ENCODE measurements at places on chromosomes 12 and 14.

DNA sequence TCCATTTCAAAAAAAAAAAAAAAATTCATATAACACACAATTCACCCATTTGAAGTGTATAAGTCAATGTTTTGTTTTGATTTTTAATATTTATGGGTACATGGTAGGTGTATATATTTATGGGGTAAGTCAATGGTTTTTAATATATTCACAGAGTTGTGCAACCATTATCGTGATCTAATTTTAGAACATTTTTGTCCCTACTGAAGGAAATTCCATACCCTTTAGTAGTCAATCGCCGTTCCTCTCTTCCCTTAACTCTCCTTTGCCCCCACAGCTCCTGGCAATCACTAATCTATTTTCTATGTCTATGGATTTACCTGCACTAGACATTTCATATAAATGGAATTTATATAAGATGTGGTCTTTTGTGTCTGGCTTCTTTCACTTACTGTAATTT lies 92.8 kb downstream of the TRAFD1 start:
- no peak for DNase-seq

- no peak for DNase-seq
Observed at GRCh38 chr12:122411537-122411936, 10.9 kb downstream of the CLIP1 start.

DNA sequence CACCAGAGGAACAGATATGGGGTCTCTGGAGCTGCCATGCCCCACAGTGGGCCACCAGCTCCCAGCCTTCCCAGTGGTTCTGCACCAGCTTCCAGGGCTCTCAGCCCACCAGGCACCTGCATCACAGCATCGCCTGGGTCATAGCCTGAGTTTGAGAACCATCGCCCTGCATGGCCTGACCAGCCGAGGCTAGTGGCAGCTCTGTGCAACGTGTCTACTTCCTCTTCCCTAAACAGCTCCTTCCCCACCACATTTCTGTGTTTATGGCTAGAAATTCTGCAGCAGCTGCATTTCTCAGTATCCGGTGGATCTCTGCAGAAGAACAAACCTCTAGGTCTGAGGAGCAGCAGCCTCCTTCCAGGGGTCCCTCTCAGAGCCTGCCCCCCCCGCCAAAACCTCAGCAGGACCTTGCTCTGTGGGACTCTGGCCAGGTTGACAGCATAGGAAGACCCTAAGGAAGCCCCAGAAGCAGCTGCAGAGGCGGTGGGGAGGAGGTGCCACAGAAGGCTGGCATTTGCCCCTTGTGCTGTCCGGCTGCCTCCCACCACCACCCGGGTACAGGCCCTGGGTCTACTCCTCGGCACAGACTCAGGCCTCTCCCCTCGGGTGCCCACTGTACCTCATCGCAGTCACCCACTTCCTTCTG lies 47.7 kb downstream of the PSMA6 start:
- no peak for DNase-seq

DNA sequence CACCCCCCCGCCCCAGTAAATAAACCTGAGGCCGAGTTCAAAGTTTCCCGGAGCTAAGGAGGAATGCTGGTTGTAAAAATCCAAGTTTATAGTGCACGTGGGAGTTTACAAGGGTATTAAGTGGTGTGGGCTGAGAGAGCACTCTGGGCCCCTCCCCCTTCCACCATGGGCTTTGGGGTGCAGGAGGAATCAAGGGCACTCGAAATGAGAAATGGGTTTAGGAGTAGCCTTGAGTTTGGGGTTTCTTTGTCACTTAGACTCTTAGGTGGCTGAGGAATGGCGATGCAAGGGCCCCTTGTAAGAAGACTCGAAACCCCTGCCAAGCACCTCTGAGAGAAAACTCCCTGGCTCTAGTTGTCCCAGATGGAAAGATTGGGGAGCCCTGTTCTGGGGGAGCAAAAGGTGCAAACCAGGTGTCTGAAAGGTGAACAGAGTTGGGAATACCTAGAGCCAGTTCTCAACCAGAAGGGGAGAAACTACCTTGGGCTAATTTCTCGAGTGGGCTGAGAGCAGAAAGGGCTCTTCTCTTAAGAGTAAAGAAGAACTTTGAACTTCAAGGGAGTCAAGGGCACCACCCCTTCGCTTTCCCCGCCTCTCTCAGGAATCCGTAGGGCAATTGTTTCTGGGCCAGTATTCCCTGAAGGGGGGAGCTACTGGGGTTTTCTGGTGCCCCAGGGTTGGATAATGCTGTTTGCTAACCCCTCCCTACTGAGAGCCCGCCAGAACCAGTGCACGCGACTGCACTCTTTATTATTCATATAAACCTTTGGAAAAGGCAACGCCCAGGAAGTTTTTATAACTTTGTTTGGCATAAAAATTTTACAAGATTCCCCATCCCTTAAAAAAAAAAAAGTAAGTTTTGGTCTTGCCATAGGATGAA lies 4.0 kb upstream of the HOTAIR start:
- DNase-seq, result no peak

DNA sequence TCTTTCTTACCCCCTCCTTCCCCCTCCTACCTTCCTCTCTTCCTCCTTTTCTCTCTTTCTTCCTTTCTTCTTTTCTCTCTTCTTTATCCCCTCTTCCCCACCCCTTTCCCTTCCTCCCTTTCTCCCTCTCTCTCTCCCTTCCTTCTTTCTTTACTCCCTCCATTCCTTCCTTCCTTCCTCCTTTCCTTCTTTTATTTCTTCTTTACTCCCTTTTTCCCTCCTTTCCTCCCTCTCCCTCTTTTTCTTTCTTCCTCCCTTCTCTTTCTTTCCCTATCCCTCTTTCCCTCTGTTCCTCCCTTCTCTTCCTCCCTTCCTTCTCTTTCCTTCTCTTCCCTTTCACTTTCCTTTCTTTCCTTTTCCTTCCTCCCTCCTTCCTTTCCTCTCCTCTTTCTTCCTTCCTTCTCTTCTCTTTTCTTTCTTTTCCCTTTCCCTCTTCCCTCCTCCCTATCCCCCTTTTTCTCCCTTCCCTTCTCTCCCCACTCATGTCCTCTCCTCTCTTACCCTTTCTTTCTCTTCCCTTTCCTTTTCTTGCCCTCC lies 302.3 kb upstream of the TBX3 start:
- DNase-seq, result no peak

DNA sequence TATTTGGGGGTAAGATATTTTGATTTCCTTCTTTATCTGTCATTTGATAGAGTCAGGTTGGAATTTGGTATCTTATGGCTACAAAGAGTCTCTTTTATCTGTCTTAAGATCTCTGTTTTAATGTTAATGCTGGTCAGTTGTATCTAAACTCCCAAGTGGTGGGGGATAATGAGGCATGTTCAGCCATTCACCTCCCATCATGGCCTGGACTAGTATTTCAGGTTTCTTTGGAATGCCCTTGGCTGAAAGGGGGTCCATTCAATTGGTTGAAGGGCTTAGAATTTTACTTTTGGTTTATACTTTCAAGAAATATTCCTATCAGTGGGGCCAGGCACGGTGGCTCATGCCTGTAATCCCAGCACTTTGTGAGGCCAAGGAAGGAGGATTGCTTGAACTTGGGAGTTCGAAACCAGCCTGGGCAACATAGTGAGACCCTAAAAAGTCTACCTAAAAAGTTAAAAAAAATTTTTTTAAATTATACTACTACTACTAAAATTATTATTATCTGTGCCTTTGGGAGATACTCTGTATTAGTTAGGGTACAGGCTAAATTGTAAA lies 4.7 kb downstream of the DGLUCY start:
- DNase-seq, result no peak

- DNase-seq, result peak; percentile 13
Observed at GRCh38 chr14:66709291-66709690, 201.3 kb downstream of the GPHN start.

DNA sequence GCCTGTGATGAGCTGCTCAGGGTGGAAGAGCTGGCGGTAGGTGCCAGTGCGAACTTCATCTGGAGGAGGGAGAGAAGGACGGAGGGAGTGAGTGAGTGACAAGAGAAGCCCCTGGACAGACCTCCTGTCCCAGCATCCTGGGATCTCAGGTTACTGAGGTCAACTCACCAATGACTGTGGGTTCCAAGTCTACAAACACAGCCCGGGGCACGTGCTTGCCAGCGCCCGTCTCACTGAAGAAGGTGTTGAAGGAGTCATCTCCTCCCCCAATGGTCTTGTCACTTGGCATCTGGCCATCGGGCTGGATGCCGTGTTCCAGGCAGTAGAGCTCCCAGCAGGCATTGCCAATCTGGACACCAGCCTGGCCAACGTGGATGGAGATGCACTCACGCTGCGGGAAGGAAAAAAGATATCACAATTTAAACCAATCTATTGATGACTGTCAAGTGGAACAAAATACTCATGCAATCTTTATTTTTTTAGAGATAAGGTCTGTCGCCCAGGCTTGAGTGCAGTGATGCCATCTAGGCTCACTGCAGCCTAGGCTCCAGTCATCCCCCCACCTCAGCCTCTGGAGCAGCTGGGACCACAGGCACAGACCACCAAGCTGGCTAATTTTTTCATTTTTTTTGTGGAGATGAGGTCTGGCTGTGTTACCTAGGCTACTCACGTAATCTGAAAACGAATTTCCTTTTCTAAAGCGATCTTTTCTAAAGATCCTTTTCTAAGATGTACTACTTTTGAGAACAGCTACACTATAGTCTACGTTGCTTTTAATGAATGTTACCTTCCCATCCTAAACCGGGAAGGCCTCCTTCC lies 1.7 kb downstream of the TUBA1B start:
- DNase-seq, result no peak

DNA sequence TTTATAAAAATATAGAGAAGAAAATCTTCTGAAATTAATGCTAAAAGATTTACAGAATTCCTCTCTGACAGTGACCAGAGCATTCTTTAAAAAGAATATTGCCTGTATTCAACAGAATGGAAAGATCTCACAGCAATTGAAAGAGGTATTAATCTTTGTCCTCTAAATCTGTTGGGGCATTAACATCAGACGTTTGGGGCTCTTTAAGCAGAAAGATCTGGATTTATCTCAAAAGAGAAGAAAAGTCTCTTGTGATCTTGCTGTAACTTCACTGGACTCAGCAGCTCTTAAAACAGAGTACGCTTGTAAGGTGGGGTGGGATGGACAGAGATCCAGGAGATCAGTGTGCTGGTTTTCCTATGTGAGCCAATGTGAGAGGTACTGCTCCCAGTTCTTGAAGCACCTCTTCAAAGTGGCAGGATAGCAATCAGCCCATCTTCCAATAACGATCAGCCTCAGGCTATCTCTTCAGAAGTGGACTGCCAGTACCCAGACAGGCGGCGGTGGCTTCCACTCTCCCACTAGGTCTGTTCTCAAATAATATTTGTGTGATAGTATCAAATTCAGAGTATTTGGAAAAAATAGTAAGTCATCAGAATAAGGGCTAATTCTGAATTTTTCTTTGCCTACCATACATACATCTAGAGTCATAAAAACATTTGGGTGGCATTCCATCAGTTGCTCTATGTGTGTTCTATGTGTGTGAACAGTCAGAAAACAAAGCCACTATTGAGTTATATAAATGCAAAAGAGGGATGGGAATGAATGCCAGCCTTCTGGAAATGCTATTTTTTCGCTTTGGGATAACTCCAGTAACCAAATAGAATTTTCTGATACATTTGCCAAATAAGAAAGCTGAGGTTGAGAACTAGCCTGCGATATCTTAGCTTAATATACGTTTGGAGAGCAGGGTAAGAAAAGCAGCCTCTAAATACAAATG lies 237.4 kb upstream of the RGS6 start:
- no peak for DNase-seq

GRCh38 chr14:93009471-93010129 lies 86.7 kb downstream of the CHGA start:
- no peak for DNase-seq

- no peak for DNase-seq
Observed at GRCh38 chr14:90408713-90409112, 11.9 kb downstream of the CALM1 start.

- DNase-seq, result no peak
Observed at GRCh38 chr12:32015036-32015435, 55.8 kb downstream of the RESF1 start.

DNA sequence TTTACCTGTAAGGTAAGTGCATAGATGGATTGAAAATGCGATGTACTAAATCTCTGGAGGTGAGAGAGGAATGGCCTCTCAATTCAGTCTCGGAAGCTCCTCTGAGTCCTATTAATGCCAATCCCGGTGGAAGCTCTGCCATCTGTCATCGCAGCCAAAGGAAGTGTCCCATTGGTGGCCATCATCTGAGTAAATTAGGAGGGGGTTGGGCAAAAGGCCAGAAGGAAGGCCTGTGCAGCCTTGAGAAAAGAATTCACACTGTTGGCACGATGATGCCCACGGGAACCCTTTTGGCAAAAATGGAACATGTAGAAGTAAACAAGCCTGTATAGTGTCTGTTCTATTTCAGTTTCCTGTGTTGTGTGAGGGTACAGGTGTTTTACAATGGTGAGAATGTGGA lies 494.8 kb downstream of the NELL2 start:
- DNase-seq, result no peak

DNA sequence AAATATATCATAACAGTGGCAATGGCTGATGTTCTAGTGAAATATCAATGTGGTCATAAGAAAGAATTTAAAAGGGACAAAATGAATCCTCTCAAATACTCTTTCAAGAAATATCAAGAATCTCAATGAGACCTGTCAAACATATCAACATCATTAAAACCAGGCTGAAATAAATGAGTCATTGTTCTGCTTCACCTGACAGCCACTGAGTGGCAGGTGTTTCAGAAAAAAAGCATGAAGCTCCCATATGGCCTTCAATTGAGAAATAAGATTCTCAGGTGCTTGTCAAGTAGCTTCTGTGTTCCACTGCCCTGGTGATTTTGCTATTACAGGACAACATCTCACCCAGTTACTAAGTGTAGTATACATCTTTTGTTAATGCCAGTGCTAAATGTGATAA lies 21.5 kb downstream of the ANAPC5 start:
- DNase-seq, result no peak

DNA sequence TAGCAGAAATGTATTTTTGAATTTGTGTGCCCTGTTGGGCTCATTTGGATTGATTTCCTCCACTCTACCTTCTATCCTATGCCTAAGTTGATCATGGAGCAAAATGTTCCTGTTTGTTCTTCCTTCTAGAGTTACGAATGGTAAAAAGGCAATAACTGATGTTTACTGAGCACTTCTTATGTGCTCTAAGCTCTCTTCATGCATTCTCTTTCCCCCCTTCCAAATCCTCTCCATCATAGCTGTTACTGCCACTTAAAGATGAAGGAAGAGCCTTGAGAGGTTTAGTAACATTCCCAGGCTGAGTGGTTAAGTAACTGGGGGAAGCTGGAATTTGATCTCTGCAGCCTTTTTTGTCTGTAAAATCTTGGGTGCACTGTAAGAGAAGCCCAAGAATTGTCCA lies 60.1 kb downstream of the CHST11 start:
- DNase-seq, result no peak

GRCh38 chr14:79543967-79544697 lies 667.2 kb downstream of the DIO2 start:
- peak; percentile 29 for DNase-seq

- no peak for DNase-seq
Observed at GRCh38 chr14:97848317-97848980, 1051.3 kb downstream of the VRK1 start.

- DNase-seq, result no peak
Observed at GRCh38 chr12:124898200-124898922, 16.1 kb downstream of the UBC start.

DNA sequence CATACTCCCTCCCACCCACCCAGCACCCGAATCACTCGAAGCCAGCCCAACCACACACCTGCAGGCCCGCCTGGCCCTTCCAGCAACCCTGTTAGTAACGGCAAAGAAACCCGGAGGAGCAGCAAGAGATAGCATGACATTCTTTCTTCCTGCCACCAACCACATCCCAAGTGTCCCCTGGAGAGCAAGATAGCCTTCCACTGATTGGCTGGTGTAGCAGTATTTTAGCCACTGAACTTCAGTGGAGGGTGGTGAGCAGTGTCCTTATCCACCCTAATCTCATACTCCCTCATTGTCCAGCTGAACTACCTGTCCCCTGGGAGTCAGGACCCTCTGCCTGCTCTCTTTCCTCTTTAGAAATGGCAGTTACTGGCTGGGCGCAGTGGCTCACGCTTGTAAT lies 769 bp upstream of the SLC39A5 start:
- DNase-seq, result no peak

Data from astrocyte of the cerebellum (primary cell).